Activated T-cell treated with anti-CD3 and anti-CD28 coated beads, Interleukin-2, amount 50 U/mL, for 1 hour (primary cell): ENCODE measurements at places on chromosomes 4 and X.

GRCh38 chrX:2550328-2551020, 49.7 kb upstream of the DHRSX start:
- DNase-seq = no peak

DNA sequence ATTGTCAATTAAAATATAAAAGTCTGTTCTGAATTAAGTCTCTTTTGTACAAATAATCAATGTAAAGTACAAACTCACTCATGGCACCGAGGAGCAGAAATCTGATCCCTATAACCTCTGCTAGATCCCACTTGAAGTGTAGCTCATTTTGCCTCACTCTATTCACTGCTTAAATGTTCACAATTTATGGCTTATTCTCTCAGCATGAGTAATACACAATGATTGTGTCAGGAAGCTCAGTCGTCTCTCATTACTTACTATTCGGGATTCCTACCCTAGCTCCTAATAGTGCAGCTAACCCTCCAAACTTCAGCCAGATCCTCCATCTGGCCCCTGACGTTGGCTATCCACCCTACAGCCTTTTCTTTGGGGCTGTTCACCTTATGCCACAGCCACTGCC, 4.7 kb upstream of the AMMECR1 start:
- no peak for DNase-seq

DNA sequence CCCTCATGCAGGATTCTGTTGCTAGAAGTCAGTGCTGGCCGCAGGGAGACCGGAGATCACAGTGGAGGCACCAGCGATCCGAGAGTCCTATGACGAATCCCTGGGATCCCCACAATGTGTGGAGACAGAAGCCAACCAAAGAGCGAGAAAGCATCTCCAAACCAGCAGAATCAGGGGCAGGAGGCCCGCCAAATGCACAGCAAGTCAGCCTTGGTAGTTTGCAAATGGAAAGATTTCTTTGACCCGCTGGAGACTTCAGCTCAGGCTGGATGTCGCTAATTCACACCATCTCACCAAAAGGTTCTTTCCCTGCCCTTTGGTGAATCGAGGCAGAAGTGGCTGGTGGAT, 505 bp upstream of the PKD2 start:
- no peak for DNase-seq

DNA sequence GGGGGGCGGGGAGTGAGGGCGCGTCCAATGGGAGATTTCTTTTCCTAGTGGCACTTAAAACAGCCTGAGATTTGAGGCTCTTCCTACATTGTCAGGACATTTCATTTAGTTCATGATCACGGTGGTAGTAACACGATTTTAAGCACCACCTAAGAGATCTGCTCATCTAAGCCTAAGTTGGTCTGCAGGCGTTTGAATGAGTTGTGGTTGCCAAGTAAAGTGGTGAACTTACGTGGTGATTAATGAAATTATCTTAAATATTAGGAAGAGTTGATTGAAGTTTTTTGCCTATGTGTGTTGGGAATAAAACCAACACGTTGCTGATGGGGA, 1.1 kb downstream of the HTT start:
- DNase-seq = no peak

DNA sequence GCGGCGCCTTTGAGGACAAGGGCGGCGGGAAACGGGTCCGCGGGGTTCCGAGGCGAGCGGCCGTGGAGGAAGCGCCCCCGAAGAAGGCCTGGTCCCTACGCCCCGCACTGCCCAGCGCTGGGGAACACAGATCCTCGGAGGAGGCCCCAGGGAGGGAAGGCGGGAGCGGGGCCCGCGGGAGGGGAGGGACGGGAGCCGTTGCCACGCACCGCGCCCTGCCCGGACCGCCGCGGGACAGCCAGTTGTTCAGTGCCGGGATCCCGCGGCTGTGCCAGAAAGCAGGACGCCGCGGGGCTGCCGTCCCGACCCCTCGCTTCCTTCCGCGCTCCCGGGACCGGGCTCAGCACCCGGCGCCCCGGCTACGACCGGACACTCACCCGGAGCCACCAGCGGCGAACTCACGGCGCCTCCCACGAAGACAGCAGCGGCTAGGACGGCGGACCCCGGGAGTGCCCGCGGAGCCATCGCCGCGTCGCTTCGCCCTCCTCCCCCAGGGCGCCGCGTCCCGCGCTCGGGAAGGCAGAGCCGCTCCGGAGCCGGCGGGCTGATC, 278 bp downstream of the RELL1 start:
- peak; percentile 66 for DNase-seq

- DNase-seq = no peak
Observed at GRCh38 chr4:3493720-3494461, 30.8 kb downstream of the DOK7 start.

DNA sequence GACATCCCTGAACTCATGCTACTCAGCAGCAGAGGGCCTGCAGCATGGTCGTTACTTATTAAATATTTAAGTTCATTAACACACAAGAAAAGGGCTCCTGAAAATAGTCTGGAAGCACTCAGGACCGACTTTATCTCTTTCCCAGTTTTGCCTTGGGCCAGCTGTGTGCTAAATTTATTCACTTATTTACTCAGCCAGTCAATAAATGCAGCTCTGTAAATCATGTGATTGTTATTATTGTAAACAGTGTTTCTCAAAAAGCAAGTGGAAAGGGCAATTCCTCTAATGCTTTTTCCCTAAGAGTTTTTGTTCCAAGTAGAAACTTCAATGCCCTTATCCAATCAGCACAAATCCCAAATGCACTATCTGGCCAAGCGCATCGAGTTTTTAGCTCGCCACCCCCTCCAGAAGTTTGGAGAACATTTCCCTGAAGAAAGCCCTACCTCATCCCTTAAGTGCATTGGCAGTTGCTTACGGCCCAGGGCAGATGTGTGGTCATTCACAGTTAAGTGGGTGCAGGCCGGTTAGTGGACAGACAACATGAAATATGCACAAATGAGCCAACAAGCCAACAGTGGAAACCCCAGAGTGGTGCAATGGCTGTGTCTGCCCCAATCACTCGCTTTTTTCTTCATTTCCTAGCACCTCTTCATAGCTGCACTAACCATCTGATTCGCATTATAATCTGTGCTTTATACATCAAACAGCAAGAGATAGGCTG, 125.8 kb downstream of the SMIM20 start:
- no peak for DNase-seq

DNA sequence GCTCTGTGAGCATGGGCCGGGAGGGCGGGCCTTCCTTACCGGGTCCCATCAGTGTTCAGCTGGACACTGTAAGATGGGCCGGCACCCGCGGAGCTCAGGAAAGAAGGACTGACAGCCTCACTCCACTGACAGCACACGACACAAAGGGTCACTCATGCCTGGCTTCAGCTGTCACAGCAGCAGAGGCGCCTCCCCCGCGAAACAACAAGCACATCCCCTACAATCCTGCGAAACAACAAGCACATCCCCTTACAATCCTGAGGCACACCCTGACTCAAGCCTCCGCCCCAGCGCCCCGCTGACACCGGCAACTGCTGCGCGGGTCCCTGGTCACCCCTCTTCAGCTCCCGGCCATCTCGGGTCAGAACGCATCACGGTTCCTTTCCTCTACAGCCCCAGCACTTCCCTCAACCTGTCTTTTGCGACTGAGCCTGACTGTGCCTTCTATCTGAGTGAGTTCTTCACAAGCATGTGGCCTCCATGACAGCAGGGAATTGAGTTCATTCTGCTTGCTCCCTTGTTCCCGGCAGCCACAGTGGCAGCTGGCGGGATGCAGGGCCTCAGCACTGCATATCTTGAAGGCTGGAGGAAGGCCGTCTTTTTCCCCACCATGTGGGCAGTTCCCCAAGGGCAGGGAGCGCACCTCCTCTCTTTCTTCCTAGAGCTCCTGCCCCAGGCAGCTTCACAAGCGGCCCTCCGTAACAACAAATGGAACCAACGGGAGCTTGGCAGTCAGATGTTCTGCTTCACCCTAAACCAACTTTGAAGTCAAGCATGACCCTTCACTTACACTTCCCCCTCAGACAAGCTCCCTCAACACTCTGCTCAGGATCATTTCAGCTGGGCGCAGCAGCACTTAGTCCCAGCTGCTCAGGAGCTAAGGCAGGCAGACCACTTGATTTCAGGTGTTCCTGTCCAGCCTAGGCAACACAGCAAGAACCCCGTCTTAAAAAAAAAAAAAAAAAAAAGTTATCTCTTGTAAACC, 39.6 kb downstream of the SCD5 start:
- DNase-seq = no peak

GRCh38 chr4:146059151-146059550, 116.4 kb upstream of the LSM6 start:
- DNase-seq = no peak

DNA sequence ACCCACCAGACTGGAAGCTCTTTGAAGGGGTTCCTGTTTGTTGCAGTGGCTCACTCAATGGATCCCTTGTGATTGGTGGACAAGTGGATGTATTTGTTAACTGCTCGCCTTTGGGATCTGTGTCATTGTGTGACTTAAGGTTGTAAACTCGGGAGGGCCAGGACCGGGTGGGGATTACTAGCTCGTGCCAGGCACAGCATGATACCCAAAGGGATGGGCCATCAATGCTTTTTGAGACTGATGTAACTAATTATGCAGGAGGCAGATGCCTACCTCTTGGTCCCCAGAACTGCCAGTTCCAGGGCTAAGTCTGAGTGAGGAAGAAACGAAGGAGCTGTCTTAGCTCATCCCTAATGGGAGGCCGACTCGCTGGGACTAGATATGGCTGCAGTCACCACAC, 27.7 kb downstream of the UTP14A start:
- no peak for DNase-seq

- DNase-seq = no peak
Observed at GRCh38 chrX:57285001-57285400, 1.5 kb upstream of the FAAH2 start.

GRCh38 chrX:138748480-138748879, 37.0 kb upstream of the FGF13 start:
- no peak for DNase-seq

DNA sequence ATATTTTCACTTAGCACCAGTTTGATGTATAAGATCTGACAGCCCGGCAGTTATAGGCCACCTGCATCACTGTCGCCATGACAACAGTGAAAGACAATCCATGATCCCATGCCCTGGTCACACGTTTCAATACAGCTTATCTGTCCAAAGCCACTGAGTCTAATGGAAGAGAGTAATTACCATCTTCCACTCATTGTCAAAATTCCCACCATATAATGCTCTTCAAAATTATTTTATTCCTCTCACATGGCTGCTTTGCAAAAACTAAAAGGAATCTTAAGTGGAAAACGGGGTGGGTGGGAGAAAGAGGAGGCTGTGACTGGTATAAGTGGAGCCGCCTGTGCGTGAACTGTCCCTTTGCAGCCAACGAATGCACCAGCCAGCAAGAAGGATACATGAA, 44.2 kb downstream of the MAML3 start:
- no peak for DNase-seq

- DNase-seq = no peak
Observed at GRCh38 chrX:129694805-129695204, 40.0 kb upstream of the APLN start.

DNA sequence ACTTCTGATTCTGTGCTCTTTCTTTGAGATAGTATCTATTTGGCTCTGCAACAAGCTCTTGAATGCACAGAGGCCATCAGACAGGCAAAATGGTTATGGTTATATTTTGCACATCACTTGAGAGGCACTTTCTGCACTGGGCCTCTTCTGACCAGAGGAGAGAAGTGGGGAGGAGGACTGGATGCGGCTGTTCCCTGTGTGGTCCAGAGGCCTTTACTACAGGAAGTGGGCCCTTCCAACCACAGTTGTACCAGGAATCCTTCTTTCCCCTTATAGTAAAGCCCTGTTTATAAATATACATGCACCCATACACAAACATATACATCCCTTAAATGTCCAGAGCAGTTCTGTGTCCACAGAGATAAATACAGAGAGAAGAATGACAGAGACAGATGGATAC, 182.7 kb upstream of the HHIP start:
- DNase-seq = no peak

GRCh38 chr4:134327274-134328122, 125.9 kb upstream of the PABPC4L start:
- no peak for DNase-seq

- no peak for DNase-seq
Observed at GRCh38 chr4:47561331-47561730, 76.3 kb downstream of the ATP10D start.

- no peak for DNase-seq
Observed at GRCh38 chr4:138797646-138798045, 217.9 kb upstream of the NOCT start.

DNA sequence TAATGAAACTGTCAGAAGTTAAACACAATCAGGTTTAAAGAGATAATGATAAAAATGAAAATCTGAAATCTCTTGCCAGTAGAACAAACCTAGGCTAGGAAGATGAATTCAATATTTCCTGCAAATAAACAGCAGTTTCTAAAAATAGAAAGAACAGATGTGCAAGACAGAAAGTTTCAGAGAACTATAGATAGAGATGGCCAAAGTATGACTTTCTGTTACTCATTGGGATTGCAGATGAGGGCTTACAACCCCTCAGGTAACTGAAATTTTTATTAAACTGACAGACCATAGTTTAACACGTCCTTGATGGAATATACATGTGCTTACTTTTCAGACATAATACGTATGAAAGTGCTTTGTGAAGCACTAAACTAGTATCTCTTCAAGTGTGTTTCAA, 82.3 kb upstream of the PPARGC1A start:
- DNase-seq = no peak

GRCh38 chrX:119655125-119655524, 37.8 kb downstream of the SEPTIN6 start:
- DNase-seq = peak; percentile 67

GRCh38 chr4:5995901-5996623, 22.2 kb downstream of the C4orf50 start:
- DNase-seq = no peak

DNA sequence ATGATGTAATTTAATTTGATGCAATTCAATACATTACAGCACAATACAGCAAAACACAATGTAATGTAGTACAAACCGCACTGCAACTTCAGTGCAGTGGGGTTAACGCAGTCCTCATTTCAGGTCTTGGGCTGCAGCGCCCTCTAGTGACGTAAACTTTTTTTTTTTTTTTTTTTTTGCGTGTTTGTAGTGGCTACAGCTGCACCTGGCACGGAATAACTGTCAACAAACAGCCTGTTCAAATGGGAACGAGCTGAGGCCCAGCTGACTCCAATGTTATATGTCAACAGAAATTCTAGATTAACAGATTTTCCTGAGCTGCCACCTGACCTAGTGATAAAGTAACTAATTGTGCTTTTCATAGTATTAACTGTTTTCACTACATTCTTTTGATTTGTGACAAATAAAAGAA, 33.5 kb upstream of the RASSF6 start:
- no peak for DNase-seq

- no peak for DNase-seq
Observed at GRCh38 chrX:71637253-71637618, 18.9 kb upstream of the CXCR3 start.

- DNase-seq = no peak
Observed at GRCh38 chr4:164799410-164799809, 45.5 kb downstream of the SMIM31 start.
